ENCODE measurements at places on chromosomes 2 and 18.

- DNase-seq, result no peak
Observed at GRCh38 chr18:67072791-67073190, 443.7 kb downstream of the DSEL start.

DNA sequence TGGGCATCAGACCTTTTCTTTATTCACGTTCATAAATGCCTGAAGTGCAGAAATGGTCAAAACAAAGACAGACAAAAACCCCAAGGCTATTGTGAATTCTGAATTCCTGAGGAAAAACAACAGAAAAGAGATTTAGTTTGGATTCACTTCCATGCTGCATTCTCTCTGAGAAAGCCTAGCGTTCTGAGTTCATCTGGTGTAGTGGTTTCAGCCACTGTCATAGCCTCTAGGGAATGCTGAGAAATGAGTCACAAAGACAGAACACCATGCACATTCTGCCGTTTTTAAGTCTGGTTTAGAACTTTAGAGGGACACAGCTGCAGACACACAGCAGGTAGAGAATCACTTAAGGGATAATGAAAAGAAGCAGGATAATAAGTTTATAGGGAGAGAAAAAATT is 93.8 kb downstream of the LRP1B start:
- no peak for DNase-seq

DNA sequence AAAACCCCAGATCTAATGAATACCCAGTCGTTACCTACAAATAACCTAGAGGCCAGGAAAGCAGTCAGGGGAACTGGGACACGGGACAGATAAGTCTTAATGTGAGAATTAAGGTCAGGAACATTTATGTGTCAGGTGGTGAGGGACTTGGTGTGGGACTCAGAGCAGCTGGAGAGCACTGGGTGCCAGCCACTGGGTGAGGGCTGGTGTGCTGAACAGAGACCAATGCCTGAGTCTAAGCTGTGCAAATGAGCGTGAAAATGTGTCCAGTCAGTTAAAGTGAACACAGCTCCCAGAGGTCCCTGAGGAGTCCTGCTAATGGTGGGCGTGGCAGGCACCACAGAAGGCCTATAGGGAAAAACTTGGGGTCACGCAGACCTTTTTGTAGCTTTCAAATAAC is 225.9 kb downstream of the C1D start:
- no peak for DNase-seq

DNA sequence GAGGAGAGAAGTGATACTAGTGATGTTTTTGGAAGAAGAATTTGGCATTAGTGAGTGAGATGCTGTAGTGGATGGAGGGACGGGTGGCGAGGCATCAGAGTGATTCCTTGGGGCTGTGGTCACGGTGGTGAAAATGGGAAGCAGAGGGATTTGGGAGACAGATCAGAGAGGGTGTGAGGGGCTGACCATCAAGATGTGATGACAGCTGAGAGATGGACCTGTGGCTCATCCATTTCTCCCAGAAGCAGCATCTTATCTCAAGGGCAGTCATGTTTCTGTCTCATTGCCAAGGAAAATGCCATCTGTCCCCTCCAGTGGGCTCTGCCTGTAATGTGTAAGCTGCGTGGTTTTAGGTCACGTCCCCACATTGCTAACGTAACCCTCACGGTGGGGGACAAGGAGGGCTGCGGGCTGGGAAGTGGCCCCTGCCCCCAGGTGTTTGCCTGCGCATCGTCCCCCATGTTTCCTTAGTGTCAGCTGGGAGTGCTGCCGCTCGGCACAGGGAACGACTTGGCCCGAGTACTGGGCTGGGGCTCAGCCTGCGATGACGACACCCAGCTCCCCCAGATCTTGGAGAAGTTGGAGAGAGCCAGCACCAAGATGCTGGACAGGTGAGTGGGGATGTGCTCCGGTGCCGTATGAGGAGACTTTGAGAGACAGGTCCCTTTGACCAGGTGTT is 91.0 kb downstream of the DGKD start:
- DNase-seq, result no peak

GRCh38 chr2:10658041-10658913 is 31.5 kb downstream of the NOL10 start:
- DNase-seq, result no peak

DNA sequence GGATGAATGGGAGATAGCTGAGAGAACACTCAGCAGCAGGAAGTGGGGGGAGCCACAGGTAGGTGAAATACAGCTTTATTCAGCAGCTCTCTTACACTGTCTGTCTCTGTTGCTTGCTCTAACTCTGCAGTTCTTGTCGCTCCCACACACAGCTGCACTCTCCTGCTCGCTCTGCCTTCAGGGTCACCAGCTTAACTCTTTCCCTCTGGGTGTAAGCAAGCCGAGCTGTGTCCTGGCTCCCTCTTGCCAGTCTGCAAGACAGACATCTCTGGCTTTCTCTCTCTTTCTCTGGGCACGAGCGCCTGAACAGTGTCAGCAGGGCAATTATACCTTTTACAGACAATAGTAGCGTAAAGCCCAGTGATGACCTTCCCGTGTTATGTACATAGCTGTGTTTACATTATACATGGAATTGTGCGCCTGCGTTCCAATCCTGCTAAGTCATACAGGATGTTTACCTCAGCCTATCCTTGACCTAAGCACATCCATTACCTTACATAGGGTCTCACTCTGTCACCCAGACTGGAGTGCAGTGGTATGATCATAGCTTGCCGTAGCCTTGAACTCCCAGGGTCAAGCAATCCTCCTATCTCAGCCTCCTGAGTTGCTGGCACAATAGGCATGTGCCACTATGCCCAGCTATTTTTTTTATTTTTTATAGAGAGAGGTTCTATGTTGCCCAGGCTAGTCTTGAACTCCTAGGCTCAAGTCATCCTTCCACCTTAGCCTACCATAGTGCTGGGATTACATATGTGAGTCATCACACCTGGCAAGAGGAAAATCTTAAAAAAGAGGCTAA is 57.8 kb upstream of the CHN1 start:
- no peak for DNase-seq

DNA sequence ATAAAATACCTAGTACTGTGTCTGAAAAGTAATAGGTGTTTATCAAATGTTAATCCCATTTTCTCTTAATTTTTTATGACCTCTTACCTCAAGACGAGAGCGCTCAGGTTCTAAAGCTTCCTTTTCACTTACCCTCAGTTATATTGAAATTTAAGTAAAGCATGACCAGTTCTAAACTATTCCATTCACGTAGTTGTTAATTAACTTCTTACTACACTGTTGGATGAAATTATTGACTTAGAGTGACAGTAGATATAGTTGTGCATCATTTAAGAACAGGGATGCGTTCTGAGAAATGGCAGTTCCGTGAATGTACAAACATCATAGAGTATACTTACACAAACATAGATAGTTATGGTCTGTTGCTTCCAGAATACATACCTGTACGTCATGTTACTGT is 20.1 kb upstream of the HTR2B start:
- DNase-seq, result no peak

DNA sequence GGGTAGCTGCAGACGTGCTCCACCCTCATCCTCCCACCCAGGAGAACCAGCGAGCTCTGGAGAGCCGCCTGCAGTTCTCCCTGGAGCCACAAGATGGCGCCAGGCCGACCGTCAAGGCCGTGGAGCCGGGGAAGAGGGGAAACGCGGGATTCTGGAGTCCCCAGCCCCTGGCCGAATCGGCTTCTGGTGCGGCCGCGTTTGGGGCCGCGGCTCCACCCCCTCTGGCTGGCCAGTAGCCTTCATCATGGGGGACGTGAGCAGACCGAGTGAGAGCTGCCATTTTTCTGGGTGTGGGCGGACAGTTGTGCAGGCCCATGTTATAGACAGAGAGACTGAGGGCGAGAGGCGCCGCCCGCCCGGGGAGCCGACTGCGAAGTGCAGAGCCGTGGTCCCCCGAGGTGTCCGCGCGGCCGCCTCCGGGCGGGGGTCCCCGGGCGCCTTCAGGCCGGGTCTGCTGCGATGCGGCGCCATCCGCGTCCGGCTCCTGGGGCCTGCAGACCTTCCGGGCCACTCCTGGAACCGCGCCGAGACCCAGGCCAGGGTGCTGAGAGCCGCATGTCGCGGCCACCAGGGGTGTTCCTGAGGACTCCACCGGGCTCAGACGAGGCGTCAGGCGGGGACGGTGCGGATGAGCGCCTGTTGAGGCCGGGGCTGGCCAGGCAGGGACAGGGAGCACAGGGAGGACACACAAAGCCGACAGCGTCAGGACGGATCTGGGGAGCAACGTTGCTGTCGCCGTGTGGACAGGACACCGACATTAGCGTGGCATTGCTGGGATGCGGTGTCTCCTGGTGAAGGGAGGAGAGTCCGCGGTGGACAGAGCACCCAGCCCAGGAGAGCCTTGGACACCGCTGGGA is 418.2 kb upstream of the HS6ST1 start:
- DNase-seq, result peak; percentile 69

DNA sequence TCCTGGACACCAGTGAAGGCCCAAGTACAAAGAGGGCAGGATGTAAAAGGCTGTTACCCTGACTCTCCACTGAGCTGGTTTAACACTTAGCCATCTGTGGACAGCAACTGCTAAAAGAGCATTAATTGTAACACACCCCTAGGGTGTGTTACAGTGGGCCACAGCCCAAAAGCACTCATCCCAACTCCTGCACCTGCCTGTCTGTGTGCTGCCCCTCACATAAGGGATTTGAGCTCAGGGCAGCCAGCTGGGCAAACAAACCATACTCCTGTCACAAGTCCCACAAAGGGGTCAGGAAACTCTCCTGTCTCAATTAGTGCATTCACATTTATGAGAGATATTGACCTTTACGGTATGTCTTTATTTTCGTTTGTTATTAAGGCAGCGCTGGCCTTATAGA is 833.1 kb upstream of the NXPH2 start:
- DNase-seq, result no peak

GRCh38 chr2:172613040-172613439 is 57.1 kb downstream of the PDK1 start:
- DNase-seq, result no peak

DNA sequence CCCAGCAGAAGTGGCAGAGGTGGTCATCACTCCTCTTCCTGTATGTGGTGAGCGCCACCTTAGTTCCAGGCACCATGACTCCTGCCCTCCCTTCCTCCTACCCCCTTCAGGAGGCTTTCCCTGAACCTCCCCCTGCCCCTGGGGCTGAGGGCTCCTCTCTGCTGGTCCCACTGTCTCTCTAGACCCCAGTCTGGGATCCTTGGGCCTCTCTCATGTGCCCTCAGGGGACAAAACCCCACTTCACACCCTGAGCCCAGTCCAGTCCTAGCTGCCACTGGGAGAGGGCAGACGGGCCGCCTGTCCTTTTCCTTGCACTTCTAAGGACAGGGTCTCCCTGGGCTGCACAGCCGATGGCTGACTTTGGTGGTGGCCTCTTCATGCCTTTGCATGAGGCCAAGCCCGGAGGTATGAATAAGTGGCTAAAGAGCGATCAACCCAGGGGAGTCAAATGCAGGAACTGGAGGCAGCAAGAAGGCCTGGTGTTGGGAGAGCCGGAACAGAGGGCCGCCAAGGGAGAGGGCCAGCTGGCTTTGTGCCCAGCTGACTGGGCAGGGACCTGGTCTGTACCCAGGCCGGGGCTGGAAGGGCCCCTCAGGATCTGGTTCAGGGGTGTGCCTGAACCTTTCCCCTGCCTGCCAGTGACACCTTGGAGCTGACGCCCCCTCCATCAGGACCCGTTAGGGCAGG is 29.5 kb downstream of the GLI2 start:
- DNase-seq, result no peak

- DNase-seq, result no peak
Observed at GRCh38 chr2:223602972-223603371, 811 bp upstream of the SCG2 start.

GRCh38 chr2:9210030-9210429 is 3.4 kb downstream of the ASAP2 start:
- no peak for DNase-seq

- no peak for DNase-seq
Observed at GRCh38 chr2:233814056-233814835, 36.1 kb downstream of the MROH2A start.

GRCh38 chr2:1886405-1886992 is 142.2 kb upstream of the PXDN start:
- DNase-seq, result peak; percentile 25

DNA sequence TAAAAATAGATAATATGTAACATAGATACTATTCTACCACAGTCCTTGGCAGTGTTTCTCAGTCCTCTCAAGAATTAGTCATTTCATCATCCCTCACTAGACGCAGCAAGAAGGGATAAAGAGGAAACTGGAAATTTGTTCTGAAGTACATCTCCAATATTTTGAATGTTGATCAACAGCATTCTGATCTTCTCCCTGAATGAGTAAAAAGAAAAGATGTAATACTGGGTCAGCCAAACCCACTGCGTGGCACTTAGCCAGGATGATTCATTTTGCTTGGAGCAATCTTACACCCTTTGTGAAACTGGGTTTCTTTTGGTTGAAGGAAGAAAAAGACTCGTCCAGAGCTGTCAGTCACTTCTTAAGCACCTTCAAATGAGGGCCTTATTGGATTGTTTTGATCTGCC is 54.1 kb downstream of the TAF1B start:
- no peak for DNase-seq
